ENCODE measurements at places on chromosomes 5 and 9.

DNA sequence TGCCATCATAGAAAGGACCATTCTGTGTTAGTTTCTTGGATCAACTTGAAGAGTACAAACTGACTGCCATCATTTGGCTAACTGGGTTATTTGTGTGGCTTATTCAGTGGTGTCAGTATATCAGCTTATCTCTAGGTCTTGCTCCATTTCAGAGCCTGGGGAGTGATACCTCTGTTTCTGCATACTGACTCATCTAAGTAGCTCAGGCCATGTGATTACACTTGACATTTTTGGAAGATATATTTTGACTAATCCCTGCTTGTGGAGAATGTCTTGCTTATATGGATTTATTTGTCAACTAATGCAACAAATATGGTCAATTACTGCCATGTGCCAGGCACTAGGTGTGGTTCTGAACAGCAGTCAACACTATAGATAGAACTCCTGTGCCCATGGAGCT is 311.7 kb downstream of the YTHDC2 start:
- no peak for DNase-seq

DNA sequence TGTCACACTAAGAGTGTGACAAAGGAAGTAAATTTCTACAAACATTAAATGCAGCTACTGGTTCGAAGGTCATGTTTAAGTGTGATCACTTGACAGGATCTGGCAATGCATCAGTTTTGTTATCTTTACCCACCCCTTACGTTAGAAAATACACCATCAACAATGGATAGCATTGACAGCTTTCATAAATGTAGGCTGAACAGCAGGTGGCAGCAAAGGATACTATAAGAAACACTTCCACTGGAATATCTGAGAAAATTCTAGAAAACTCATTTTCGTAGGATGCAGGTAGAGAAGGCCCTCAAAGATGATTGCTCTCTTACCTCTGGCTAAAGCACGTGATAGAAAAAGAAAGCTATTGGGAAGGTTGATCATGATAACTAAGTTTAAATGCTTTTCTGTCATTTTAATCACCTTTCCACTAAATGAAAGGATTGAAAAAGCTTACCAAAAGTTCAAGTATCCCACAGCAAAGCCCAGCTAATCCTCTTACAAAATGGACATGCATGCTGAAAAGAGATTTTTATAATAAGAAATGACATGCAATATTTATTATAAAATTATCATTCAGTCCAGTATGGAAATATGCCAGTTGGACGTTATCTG is 292.5 kb downstream of the PARP8 start:
- no peak for DNase-seq

GRCh38 chr9:87614397-87614796 is 111.5 kb upstream of the CTSL start:
- no peak for DNase-seq

DNA sequence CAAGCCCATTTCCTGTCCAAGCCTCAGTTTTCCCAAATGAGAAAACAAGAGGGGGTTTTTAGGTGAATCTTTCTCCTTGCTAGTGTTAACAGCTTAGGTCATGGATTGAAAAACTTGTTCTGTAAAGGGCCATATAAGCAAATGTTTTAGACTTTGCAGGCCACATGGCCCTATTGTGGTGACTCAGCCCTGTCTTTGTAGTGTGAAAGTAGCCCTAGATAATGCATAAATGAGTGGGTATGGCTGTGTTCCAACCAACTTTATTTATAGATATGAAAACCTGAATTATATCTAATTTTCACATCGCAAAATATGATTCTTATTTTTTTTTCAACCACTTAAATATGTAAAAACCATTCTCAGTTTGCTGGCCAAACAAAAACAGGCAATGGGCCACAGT is 6.9 kb upstream of the BARX1 start:
- DNase-seq, result no peak

- no peak for DNase-seq
Observed at GRCh38 chr5:125536582-125536981, 790.1 kb upstream of the ZNF608 start.

DNA sequence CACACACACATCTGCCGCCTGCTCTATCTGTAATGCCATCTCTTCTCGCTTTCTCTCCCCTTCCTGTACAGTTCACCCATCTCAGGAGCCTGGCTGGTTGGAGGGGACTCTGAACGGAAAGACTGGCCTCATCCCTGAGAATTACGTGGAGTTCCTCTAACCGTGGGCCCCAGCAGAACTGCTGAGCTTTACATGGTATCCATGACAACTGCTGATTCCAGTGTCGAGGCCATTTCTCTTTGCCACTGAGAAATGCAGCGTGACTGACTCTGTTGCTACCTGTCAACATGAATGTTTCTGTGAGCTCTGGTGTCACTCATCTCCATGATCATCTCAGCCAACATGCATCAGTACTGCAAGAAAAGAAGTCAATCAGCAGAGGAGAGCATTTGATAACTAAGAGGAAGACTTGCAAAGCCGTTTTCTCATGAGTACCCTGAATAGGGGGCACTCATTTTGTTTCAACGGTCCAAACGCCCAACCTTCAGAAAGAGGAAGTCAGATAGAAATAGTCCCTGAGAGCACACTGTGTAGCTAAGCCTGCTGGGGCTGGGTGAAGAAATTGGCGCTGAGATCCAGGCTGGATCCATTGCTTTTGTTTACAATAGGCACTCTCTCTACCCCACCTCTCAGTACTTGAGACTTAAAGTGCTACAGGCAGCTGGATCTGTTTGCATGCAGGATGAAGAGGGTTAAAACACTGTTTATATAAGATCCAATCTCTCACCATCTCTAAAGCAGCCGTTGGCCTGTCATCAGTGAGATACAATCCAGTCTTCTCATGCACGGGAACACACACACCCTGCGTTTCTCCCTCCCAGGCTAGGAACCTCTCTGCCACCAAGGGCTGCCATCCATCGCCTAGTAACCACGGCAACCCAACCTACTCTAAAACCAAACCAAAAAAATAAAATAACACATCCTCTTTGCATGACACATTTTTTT is 180.9 kb downstream of the NR3C1 start:
- DNase-seq, result peak; percentile 56

DNA sequence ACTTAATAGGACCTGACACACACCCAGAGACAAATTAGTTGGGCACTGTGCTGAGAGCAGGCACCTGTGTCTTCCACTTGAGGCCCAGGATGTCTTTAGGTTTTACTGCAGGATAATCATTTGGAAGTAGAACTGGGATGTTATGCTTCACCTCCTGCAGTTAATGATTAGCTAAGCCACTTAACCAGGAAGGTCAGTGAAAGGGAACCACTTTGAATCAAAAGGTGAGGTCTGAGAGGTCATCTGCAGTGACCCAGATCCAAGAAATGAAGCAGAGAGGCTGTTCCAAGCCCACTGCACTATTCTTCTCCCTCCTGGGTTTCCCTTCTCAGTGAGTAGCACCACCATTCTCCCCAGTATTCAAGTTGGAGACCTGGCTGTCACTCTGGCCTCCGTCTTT is 110.5 kb downstream of the SNX18 start:
- DNase-seq, result no peak

DNA sequence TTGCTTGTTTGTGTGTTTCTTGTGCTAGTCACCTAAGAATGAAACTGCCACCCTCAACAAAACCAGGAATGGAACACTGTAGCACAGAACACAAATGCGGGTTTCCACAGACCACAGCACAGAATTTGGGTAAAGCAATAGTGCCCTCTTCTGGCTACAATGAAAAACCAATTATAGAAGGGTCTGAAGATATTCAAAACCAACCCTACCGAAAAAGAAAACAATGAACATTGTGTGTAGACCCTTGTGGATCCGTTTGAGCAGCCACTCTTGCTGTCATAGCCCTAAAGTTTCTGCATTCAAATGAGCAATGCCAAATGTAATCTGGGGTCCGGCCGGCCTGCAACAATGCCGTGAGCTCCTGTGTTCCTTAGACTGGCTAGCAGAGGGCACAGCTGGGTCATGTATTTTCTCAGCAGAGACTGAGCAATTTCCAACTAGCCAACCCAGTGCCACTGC is 8.3 kb upstream of the ENC1 start:
- DNase-seq, result peak; percentile 28

GRCh38 chr9:100268271-100268670 is 84.5 kb downstream of the TEX10 start:
- no peak for DNase-seq

GRCh38 chr5:170265522-170265921 is 32.1 kb downstream of the LCP2 start:
- no peak for DNase-seq

DNA sequence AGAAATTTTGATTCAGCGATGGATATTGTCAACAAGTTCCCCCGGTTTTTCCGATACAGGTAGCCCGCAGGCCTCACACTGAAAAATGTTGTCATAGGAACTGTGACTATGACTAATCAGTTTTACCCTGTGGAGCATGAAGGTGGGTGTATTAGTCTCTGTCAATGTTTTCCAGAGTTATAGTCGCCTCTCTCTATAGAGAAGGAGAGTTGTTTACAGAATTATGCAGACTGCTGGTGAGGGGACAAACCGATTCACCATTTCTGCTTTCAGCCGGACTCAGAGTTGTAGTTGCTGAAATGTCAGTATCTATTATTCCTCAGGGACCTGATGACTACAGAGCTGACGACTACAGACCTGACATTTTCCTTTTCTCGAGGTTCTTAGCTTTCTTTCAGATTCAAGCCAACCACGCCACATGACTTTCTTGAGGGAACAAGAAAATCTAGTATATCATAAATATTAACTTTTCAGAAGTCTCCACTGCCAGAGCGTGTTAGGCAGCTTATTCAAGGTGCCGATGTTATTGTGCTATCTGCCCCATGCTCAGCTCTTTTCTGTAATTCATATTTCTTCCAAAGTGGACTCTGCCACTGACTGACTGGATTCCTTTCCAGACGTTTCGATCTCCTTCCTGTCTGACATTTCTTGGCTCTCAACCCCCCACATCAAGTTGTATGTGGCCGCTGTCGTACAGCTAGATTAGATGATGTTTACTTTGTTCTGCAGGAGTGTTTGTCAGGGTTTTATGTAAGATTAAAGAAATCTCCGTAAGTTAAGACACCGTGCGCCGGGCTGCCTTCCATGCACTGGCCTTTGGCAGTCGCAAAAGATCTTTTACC is 178.1 kb downstream of the FGF1 start:
- DNase-seq, result no peak

- DNase-seq, result no peak
Observed at GRCh38 chr5:148875205-148875875, 48.9 kb downstream of the ADRB2 start.

GRCh38 chr9:100213730-100214477 is 114.9 kb downstream of the INVS start:
- DNase-seq, result no peak

DNA sequence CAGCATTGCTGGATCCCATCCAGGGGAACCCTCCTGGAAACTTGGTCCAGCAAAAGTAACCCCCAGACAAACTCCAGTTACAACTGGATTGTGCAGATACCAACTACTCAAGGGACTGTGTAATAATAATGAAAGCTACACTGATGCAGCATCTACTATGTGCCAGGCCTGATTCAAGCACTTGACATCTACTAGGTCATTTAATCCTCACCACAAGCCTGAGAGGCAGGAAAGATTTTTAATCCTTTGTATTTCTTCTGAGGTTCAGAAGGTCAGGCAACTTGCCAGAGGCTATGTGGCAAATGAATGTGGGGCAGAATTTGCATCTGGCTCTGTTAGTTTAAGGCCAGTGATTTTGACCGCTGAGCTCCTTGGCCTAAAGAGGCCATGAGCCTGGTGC is 29.5 kb upstream of the FOXI1 start:
- DNase-seq, result no peak

DNA sequence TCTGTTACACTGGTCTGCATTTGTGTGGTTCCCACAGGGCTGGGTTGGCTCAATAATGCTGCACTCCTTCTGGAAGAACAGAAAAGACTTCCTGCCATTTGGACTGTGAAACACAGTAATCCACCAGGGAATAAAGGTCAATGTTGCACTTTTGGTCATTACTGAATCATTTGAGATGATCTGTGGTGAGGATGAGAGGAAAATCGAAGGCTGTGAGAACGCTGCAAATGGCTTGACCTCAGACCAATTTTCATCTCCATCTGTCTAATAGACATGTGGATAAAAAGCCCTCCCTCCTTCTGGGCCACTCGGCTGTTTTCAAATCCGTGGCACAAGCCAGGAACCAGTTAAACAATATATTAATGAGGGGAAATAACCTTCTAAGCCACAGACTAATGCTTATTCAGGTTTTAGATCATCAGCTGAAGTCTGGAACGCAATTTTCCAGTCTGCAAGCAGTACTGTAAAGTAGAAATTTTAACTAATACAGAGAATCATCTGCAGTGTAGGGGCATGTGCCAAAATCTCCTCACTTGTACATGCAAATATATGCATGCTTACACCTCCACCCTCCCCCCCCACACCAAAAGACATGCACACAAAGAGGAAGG is 20.2 kb downstream of the TLE1 start:
- DNase-seq, result peak; percentile 84

- no peak for DNase-seq
Observed at GRCh38 chr5:180586204-180586603, 5.1 kb downstream of the SCGB3A1 start.

DNA sequence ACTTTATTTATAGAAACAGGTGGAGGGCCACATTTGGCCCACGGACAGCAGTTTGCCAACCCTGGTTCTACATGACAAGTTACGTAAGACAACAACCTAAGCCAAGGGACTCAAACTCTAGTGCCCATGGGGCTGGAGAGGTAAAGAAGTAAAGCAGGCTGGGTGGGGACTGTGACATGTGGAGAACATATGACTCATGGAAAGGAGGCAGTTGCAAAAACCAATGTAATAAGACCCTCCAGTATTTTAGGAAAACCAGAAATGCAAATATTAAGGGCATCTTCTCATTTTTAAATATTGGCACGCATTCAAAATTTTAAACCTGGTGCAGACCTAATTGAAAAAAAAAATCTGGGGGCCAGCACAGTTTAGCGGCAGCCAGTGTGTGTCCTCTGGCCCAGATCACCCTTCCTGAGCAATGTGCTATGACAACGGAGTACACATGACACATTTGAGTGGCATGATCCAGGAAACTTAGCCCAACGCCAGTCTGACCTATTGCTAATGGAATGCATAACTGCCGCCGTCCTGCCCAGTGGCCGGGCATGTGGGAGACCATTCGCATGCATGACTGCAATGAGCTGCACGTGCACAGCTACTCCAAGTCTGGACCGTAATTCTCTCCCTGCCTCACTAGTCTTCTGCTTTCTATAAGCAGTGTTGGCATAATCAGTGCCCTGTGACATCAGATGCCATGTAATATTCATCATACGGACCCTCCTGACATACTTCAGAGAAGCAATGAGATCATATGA is 97.2 kb downstream of the SH3TC2 start:
- no peak for DNase-seq

DNA sequence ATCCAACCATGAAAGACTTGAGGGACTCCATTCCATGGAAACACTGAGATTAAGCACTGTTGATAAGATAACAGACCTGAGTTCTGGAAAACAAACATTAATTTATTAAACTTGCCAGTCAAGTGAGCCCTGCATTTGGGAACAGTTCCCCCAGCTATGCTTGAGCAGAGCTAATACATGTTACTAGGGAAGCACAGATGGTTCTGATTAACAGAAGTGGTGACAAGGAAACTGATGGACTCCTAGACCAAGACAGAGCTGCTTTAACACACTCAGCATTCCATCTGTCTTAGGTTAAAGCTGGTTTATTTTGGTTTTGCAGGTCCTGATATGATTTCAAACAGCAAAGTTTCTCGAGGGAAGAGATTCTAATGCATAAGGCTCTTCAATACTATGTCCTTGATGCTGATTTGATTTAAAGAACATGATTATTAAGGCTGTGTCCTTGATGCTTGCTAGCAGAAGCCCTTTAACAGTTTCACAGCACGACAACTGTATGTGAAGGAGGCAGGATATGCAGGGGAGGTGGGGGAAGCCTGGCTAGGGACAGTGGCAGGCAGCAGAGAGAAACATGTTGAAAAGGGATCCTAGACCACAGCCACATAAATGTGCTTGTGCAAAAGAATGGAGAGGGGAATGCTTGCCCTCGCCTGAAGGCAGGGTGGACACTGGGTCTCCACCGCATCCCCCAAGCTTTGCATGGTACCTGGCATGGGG is 66.2 kb downstream of the ACTBL2 start:
- DNase-seq, result no peak

Measured in DMS 273 treated with DMSO at 0.1 percent for 48 hours (cell line).